Keratinocyte (primary cell): ENCODE measurements at places on chromosomes 6 and 20. TPM values are rescaled to one million over a fixed set of nuclear protein-coding genes. Genes with fewer than 3 reads are reported as not detected.
A peak's percentile ranks its signal among the peaks of the same experiment; 100 is the strongest.

Gene HEY2
- polyA plus RNA-seq = not detected in 3 replicates

DNA sequence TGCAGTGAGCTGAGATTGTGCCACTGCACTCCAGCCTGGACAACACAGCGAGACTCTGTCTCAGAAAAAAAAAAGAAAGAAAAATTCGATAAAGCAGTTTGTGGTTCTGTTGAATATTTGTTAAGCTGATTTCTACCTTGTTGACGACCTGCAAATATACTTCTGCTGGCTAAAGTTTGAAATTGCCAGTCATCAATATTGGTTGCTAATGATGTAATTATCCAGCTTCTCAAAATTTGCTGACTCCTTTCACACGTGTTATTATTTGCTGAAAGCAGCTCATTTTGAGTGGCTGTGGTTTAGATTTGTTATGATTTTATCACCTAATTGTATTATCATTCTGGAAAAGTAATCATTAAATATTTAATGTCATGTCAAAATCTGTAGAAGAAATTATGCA is 774.3 kb downstream of the QKI start:
- no peak for DNase-seq

GRCh38 chr6:170181338-170181690 is 109.6 kb downstream of the DLL1 start:
- DNase-seq = no peak

DNA sequence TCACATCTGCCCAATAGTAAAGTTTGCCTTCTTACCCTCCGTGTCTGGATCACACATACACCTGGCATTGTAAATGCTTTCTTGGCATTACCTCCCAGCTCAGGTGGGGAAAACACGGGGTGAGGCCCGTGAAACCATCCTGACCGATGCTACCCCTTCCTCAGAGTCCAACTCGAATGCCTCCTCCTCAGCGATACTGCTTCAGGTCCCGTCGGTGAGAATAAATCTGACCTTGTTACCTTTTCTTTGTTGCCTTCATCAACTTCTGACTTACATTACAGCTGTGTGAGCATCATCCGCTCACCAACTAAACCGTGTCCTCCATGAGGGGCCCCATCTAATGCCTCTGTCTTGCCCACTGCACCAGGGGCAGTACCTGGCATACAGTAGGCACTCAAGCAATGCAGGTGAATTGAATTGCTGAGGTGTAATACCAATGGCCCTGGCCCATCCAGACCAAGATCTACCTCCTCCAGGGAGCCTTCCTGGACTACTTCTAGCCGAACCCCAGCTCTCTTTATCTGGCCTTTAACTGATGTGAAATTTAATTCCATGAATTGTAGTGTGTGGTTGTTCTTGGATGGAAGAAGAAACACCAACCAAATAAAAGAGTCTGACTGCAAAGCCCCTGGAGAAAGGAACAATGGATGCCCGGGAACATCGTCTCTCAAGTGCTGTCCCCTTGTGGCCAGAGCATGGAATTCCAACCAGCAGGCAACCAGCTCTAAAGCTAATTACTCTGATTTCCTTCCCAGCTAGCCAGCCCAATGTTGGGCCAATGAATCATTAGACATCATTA is 141.5 kb downstream of the ANKRD60 start:
- DNase-seq = peak; percentile 11

- DNase-seq = no peak
These were observed 274.5 kb upstream of the RNF24 start for GRCh38 chr20:4289875-4290274.
